Epithelial cell of alveolus of lung (primary cell): ENCODE measurements at places on chromosomes 7 and 10. TPM values are rescaled to one million over a fixed set of nuclear protein-coding genes. Genes with fewer than 3 reads are reported as not detected.

The PLAU gene
- total RNA-seq: 156 and 449 TPM in 2 replicates

The VIPR2 gene
- total RNA-seq: 2.1 TPM in 1 of 2 replicates, not detected in the other

The FZD8 gene
- total RNA-seq: 1.8 and 10.7 TPM in 2 replicates

The TRIM50 gene
- total RNA-seq: not detected in 2 replicates

The SPDYE11 gene
- total RNA-seq: not detected in 2 replicates

The GOLGA7B gene
- not detected in 2 replicates for total RNA-seq

The MYL10 gene
- total RNA-seq: not detected in 2 replicates

The MSMB gene
- not detected in 2 replicates for total RNA-seq

The MOGAT3 gene
- total RNA-seq: not detected in 2 replicates

The MYPN gene
- 0.13 and 0.32 TPM in 2 replicates for total RNA-seq

The KLF14 gene
- 0.13 TPM in 1 of 2 replicates, not detected in the other for total RNA-seq

The NKX2-3 gene
- total RNA-seq: not detected in 2 replicates

The AMPH gene
- total RNA-seq: 2.8 and 6.0 TPM in 2 replicates

The CALHM1 gene
- total RNA-seq: not detected in 2 replicates

The CTAGE4 gene
- total RNA-seq: 0.72 TPM in 1 of 2 replicates, not detected in the other
